ENCODE measurements at places on chromosomes 7 and 10.

GRCh38 chr7:115526278-115526677 lies 504.3 kb downstream of the TFEC start:
- no peak for DNase-seq

DNA sequence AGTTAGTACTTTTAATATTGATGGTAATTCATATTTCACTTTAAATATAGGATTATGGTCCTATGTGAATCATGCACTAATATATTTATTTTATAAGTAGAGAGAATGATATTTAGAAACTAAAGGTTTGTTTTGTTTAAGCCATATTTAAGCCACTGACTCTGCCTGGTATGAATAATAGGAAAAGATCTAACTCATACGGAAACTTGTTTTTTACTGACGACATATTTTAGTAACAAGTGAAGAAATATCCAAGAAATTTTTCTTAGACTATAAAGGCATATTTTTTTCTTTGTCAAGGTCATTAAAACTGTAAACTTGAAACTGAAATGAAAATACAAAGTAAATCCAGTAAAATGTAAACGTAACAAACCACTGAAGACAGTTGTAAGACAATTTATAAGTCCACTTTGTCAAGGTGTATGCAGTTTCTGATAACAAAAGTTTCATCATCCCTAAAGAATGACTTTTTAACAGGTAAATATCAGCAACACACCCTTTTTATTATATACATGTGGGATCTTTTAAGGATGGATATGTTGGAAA lies 147.1 kb downstream of the PHF14 start:
- no peak for DNase-seq

DNA sequence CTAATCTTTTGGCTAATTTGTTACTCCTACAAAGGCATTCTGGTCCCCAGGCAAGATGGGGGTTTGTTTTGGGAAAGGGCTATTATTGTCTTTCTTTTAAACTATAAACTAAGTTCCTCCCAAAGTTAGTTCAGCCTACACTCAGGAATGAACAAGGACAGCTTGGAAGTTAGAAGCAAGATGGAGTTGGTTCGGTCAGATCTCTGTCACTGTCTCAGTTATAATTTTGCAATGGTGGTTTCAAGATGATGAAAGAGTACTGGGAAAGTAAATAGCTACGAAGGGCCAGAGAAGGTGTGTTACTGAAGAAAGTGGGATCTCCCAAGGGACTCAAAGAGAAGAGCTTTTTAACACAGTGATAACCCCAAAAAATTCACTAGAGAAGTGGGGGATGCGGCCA lies 10.3 kb upstream of the MYO1G start:
- DNase-seq, result no peak

DNA sequence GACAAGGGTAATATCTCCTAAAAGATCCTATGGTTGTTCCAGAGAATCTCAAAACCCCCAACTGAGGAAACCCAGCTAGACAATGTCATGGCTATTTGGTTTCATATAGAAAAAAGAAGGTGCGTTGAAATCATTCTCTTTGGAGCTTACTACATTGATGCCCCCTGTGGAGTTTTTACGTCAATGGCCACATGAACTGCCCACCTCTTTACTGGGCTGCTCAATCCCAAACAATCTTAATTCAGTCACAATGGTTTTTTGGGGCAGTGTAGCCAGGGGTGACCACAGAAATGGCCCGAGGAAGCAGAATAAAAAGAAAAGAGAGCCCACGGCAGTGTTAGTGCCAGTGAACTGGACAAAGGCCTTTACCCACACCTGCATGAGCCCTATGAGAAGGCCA lies 7.8 kb downstream of the RBP4 start:
- DNase-seq, result no peak

DNA sequence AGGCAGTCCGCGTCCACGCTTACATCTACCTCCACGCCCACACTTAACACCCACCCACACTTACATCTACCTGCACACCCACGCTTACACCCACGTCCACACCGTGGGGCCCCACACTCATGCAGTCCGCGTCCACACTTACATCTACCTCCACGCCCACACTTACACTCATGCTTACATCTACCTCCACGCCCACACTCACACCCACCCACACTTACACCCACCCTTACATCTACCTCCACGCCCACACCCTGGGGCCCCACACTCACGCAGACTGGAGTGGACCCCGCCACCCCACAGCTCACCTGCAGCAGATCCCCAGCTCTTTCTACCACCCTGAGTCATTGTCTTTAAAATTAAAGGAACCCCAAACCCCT lies 32.4 kb upstream of the PWWP2B start:
- no peak for DNase-seq

DNA sequence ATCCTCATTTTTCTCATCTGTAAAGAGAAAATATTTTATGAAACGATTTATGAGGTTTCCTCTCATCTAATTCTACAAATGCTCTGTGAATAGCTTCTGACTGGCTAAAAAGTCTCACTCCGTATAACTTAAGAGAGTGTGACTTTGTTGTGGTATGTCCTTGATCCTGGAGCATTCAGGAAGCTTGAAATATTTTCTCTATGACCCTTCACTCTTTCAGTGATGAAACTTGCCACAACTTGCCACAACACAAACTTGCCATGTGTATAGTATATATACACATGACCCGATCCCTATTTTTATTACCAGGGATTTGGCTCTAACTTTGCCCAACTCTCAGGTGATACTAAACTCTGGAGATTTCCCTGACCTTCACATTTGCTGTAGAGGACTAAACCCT lies 74.1 kb downstream of the TES start:
- DNase-seq, result no peak

DNA sequence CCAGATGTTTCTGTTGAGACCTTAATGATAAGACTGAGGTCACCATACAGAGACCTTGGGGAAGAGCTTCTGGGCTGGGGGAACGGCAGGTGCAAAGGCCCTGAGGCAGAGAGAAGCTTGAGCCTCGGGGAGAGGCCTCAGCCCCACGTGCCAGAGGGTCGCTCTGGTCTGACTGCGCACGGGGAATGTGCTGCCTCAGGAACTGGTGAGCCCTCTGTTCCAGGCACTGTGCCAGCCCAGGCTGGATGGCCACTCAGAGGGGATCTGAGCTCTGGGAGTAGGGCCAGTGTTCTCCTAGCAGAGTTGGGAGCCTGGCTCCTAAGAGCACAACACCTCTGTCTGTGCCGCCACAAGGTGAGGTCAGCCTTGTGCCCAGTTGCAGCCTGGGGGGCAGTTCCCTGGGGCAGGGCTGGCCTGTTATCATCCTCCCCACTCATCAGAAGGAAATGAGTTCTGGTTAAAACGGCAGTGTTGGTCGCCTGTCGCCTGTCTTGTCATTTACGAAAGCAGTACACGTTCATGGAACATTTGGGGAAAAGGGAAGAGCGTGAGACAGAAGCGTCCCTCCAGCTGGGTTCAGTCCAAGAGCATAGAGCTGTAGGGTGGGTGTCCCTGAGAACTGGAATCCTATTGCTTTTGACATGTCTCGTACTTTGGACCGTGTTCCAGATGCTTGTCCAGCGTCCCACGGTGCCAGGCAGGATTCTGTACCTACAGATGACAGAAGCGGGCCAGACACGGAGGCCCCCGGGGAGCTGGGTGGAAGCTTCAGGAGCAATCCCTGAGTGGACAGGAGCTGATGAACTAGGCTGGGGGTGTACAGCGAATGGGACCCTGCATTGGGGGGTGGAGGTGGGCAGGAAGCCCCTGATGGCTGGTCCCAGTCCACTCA lies 4.3 kb downstream of the TTYH3 start:
- no peak for DNase-seq

Data from retina (tissue), 1 donor.